ENCODE measurements at places on chromosomes 2 and 18. TPM values are rescaled to one million over a fixed set of nuclear protein-coding genes. Genes with fewer than 3 reads are reported as not detected.
A peak's percentile ranks its signal among the peaks of the same experiment; 100 is the strongest.

GRCh38 chr2:52810460-52810859 is 957.1 kb upstream of the CHAC2 start:
- DNase-seq = no peak

- no peak for DNase-seq
These were observed 385.1 kb downstream of the STK39 start for GRCh38 chr2:167862296-167862695.

DNA sequence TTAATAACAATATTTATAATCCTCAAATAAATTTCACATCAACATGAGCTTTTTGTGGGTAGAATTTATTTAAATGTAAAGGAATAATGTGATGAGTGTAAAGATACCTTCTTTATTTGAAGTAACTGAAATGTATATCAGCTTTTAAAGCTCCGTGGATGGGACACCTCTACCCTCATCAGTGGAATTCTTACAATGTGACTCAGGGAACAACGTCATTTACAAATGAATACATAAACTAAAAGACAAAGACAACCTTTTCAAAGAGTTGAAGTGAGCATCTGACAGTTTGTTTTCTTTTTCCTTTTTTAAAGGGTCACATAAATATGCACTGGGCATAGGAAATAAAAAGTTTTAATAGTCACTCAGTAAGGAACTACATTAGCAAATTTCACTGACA is 1127.0 kb upstream of the CRIM1 start:
- no peak for DNase-seq

- DNase-seq = no peak
These were observed 70.2 kb downstream of the PTPRM start for GRCh38 chr18:7637269-7637668.

GRCh38 chr18:35572644-35573043 is 8.9 kb upstream of the GALNT1 start:
- no peak for DNase-seq

GRCh38 chr18:50312296-50313030 is 25.0 kb upstream of the CXXC1 start:
- DNase-seq = no peak

GRCh38 chr2:165794536-165794928 is 485 bp upstream of the GALNT3 start:
- peak; percentile 34 for DNase-seq

DNA sequence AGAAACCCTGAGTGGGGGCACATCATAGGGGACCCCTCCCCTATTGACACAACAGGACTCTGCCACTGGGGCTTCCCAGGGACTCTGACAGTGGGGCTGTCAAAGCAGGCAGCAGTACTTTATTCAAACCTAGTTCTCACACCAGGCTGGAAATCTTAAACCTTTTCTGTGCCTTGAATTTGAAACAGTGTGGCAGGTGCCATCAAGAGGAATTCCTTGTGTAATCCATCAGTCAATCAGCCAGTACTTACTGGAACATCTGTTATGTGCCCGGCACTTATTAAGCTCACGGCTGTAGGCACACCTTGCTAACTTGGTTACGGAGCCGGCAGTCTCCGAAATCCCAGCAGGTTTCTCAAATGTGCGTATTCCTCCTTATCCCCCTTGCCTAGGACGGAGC is 12.0 kb downstream of the GLI2 start:
- DNase-seq = no peak

DNA sequence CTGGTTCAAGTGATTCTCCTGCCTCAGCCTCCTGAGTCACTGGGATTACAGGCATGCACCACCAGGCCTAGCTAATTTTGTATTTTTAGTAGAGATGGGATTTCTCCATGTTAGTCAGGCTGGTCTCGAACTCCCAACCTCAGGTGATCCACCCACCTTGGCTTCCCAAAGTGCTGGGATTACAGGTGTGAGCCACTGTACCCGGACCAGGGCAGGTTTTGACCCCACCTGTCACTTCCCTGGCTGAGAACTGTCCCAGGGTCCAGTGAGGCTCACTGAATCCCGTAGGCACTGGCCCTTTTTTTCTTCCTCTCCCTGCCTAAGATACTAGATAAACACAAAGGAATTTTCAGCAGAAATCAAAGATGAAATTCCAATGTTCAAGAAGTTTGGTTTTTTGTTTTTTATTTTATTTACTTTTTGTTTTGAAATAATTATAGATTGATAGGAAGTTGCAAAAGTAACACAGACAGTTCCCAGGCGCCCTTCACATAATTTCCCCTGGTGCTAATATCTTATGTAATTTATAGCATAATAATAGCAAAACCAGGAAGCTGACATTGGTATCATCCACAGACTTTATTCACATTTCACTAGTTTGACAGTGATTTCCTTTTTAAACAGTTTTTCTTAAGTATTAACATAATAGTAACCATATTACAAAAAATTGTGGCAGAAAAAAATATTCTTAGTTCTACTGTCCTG is 52.4 kb upstream of the B3GNT7 start:
- no peak for DNase-seq

The ATG4B gene
- 59.2 TPM for polyA plus RNA-seq

The TNFAIP6 gene
- polyA plus RNA-seq = not detected

The PDK1 gene
- 79.8 TPM for polyA plus RNA-seq

The UGT1A8 gene
- not detected for polyA plus RNA-seq

The SIX3 gene
- polyA plus RNA-seq = not detected
